Stimulated activated CD8-positive, alpha-beta memory T cell treated with anti-CD3 and anti-CD28 coated beads, Interleukin-12 subunit alpha, Interleukin-12 subunit beta, amount 100 ng/mL, for 4 hours (primary cell): ENCODE measurements at places on chromosomes 3 and 15.

DNA sequence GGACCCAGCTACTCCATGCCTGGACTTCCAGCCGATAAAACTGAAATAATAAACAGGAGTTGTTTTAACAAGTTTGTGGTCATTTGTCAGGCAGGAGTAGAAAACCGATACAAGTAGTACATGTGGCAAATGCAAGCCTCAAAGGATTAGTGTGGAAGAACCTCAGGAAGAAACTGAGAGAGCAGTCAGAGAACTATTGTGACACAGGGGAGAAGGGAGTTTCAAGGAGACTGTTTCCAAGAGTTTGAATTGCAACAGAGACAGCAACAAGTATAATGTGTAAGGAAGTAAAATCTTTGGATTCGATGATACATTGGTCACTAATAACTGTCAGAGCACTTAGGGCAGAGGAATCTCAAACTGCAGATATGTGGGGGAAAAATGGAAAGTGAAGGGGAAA, 450.6 kb upstream of the ARHGEF26 start:
- DNase-seq: no peak

GRCh38 chr3:9361691-9362388, 1.0 kb upstream of the THUMPD3 start:
- no peak for DNase-seq

GRCh38 chr15:28456476-28457395, 76.0 kb downstream of the GOLGA8G start:
- DNase-seq: no peak

- no peak for DNase-seq
These were observed 236.0 kb upstream of the EIF1B start for GRCh38 chr3:40073310-40074007.

DNA sequence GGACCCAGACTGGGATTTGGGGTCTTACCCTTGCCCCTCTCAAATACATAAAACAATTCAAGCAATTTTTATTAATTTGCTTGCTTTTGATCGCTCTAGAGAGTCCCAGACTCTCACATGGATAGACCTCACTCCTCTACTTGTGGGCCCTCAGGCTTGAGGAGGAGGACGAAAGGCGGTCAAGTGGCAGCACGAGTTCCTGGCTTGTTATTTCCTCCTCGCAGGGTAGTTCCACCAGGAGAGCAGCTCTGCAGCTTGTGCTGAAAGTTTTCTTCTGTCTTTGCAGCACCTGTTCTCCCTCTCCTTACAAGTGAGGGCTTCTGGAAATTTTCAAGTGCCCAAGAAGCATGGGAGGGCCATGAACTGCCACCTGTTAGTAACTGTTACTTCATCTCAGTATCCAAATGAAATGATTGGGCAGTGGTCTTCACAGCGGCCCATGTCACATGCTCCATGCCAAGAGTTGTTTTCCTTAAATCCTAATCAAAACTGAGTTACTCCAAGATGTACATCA, 22.7 kb downstream of the ABI3BP start:
- DNase-seq: no peak

DNA sequence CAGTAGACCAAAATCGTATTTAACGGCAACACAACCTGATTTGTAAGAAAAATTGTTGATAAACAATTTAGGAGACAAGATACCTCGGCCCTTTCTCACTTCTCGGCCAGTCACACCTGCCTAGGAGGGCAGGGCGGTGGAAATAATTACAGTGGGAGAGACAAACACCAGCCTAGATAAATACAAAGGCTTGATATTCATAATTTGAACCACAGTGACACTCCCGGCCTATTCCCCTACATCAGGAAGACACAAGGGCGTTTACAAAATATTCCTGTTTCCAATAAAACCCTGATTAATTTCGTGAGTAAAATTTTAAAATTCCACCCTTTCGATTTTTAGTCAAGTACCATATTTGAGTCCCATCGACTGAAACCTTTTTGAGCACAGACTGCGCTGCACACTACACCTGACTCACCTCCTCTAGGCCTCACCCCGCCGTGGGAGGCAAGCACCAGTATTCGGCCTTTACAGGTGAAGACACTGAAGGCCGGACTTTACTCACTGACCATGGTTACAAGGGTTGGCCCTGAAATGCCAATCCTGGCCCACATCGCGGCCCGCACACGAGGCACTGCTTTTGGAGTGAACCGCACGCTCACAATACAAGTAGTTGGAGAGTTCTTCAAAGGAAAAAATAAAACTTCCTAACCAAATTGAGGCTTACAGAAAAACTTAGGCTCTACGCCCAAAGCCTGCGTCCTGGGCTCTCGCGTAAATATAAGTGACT, 794 bp downstream of the ARPP19 start:
- peak; percentile 21 for DNase-seq

- no peak for DNase-seq
These were observed 161.2 kb upstream of the THBS1 start for GRCh38 chr15:39419651-39420050.

GRCh38 chr15:101615414-101615985, 36.7 kb downstream of the TM2D3 start:
- no peak for DNase-seq

GRCh38 chr3:181278468-181279238, 289.1 kb upstream of the DNAJC19 start:
- DNase-seq: no peak

DNA sequence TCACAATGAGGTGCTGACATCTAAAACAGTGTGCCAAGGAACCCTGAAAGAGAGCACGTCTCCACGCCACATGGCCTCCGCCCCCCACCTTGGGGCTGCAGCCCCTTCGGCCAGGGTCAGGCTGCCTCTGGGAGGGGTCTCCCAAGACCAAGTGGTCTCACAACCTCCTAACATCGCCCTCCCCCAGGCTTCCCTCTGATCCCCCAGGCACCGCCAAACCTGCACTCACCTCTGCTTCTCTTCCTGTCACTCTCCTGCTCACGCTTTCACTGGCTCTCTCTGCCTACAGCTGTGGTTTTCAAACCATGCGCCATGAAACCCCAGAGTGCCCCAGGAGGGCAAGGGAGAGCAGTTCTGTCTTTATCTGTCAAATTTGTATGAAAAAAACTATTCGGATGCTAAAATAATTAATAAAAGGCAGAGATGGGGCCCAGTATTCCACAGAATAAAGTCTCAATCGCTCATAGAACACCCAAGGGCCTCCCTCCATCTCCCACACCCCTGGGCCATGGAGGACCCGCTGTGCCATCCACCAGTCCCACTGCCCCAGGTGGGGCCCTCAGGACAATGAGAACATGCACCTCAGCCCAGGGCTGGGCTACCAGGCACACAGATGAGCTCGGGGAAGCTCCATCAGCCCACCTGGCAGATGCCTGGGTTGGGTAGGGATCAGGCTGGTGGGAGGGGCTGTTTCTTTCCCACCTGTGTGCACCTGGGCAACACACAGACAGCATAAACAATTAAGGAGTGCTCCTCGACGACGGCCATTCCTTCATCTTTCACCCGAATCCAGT, 21.5 kb downstream of the CYFIP1 start:
- DNase-seq: no peak

DNA sequence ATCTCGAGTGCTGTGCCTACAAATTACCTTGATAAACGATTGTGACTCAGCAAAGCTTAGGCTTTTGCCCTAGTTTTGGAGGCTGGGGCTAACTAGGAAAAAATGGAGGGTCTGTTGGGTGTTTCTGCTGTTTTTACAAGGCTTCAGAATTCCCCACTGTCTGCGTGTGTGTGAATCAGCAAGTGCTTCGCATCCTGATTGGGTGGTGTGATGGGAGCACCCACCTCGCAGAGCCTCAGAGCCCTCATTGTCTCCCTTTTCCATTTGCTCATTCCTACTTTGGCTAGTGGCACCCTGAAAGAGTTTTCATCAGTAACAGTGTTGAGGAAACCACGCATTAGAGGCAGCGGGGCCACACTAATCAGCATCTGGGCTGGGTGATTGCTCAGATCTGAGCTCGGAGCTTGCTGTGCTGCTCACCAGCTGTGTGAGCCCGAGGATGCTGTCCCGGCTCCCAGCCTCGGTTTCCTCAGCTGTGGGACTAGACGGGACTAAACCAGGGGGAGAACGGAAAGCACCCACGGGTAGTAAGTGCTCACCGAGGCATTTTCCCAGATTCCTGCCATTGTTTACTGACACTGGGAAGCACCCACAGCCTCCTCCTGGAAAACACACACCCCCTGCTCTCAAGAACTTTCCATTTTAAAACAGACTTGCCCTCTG, 40.6 kb downstream of the GOLGA8S start:
- DNase-seq: no peak

DNA sequence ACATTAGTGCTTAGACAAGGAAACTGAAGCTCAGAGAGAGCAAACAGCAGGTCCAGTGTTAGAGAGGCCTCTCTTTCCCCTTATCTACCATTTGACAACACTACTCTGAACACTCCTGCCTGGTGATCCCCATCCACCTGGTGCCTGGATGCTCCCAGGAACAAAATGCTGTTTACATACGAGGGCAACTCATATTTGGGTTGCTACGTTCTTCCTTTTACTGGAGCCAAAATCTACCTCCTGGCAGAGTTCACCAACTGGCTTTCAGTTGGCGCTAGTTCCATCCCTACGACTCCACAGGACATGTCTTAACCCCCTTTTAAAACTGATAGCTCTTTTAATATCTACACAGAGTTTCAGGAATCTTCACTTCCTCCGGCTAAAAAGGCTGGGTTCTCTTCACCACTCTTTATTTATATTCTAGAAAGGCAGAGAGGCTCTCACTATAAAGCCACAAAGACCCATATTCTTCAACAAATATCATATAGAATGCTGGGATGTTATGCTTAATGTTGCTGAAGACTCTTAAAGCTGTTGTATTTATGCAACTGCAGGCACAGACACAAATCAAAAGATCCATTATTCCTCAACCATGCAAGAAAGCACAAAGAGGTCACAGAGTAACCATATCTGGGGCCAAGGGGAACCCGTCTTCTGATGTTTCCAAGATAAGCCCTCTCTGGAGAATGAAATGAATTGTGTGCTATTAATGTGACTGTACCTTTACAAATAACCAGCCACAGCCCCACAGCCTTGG, 47.9 kb downstream of the CCNB2 start:
- DNase-seq: no peak

DNA sequence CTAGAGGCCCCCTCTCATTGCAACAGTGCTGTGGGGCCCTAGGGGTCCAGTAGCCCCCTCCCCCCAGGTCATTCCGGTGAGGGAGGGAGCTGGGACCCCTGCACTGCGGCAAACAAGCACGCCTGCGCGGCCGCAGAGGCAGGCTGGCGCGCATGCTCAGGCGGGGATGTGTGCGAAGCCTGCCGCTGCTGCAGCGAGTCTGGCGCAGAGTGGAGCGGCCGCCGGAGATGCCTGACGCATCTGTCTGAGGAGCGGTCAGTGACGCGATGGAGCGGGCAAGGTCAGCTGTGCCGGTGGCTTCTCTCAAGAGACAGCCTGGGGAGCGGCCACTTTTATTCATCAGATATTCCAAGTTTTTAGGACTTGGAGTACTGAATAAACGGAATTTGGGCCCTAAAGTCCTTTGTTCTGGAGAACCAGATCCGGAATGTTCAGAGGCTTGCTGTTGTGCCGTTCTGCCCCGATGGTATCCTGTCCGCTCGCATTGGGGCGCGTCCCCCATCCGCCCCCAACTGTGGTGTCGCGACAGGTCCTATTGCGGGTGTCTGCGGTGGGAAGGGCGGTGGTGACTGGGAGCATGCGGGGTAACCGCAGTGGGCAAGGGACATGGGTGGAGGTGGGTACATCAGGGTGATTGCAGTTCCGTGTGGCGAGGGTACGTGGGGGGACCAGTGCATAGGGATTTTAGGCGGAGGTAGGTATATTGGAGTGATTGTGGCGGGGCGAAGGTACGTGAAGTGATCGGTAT, at the start of the genes SNRPN and SNURF:
Gene SNRPN, plus strand, starts transcription at position 205 of the 748 bp plus-strand sequence. CDS start 19,467 bp downstream, outside the sequence.
Gene SNURF, plus strand, starts transcription at position 205 of the 748 bp plus-strand sequence. Its CDS starts 62 bp downstream, at position 267.
- DNase-seq: peak; percentile 36

DNA sequence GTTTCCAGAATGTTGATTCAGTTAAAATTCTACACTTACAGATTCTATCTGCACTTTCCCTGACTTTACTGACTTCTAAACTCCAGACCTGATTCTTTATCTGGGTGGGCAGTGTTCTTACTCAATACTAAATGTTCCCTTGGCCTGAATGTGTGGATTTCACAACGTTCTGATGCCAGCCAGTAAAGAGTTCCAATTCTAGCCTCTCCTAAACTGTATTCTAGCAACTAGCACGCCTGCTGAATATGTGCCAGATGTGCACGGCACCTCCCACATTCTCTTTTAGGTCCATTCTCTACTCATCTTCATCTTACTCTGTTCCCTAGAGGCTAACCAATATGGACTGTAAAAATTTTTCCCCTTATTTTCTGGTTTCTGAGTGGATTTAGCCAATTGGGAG, 479.5 kb upstream of the AGTR1 start:
- DNase-seq: no peak

DNA sequence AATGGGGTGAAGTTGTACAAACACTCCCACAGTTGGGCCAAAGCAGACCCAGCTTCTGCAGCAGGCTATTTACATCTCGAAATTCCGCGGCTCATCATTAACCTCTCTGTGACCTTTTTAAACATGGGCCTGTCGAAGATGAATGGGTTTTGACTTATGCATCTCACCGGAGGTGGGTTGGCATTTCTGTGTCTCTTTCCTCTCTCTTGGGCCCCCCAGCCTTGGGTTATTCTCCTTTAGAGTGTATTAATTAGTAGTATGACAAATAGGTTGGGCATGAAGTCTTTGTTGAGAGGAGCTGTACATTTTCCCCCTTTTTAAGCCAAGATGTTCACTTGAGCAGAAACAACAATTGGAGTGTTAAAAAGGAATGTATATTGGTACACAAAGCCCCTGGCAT, 9.8 kb downstream of the SMAD6 start:
- no peak for DNase-seq

DNA sequence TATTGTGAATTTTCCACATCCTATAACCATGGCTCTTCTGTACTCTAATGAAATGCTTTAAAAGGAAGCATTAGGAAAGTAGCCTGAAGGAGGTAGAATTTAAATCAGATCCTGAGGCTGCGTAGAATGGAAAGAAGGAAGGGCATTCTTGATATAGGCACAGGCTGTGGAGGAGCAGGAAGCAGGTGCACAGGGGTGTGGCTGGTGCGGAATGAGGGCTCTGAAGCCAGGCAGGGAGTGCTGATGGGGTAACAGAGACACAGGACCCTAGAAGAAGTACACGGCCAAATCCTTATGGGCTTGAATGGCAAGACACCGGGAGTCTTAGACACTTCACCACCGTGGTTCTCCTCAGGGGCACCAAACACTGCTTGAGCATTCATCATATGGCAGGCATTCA, 97.0 kb downstream of the MYLK start:
- no peak for DNase-seq

DNA sequence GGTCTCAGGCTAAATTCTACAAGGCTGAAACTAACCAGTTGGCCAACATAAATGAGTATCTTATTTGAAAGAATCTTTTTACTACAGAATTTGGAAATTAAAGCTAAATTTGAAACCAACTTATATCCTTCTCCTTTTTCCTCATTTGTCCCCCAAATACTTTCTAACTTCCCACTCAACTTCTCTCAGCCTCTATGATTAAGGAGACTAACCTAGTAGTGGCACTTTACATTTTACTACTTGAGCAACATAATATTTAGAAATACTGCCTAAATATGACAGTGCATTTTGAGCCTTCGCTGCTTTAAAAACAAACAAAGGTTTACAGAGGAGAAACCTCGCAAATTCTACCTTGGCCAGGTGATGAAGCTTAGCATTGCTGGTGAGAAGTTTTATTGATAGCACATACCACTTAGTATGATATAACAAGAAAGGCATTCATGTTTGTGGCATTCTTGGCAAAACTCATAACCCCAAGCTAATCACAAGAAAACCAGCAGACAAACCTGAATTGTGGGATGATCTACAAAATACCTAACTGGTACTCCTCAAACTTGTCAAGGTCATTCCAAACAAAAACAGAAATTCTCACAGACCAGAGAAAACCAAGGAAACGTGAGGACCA, 432.1 kb upstream of the CFAP20DC start:
- DNase-seq: no peak
